ENCODE measurements at places on chromosomes 7 and 10.

- no peak for DNase-seq
These were observed 1.1 kb upstream of the NPS start for GRCh38 chr10:127548022-127548421.

- no peak for DNase-seq
These were observed 91.5 kb downstream of the GLI3 start for GRCh38 chr7:42145539-42145938.

DNA sequence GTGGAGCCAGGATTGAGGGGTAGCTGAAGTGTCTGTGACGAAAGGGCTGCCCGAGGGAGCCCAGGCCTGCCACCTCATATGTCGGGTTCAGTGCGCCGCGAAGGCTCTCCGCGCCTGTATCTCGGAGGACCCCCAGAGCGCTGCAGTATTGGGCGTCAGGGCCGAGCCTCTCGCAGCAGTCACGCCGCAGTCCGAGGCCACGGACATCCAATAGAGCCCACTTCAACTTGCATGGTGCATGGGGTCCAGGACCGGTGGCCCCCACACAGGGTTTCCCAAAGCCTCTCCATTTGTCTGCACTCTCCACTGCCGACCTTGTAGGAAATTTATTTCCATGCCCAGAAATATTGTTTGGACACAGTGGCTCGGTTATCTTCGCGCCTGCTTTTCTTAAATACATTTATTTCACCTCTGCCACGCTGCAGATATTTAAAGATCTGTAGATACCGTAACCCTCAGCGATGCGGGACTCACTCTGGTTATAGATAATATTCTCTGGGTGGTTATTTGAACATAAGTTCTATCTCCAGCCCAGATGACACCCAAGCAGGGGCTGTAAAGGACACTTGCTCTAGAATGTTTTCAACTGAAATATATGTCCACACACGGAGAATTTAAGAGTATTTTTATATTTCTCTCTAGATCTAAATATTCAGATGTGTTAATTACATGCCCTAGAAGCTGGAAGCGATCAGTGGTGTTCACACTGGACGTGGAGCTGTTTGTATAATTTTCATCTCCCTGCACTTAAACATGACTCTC, 5.1 kb upstream of the ZNF503 start:
- DNase-seq = no peak

GRCh38 chr10:84540022-84540616, 211.7 kb downstream of the CCSER2 start:
- no peak for DNase-seq

- DNase-seq = peak; percentile 56
These were observed 742 bp downstream of the LMBR1 start for GRCh38 chr7:156892081-156892800.

- DNase-seq = no peak
These were observed 65.6 kb downstream of the HIPK2 start for GRCh38 chr7:139711991-139712743.

- DNase-seq = no peak
These were observed 207.3 kb upstream of the POT1 start for GRCh38 chr7:125136755-125137532.

DNA sequence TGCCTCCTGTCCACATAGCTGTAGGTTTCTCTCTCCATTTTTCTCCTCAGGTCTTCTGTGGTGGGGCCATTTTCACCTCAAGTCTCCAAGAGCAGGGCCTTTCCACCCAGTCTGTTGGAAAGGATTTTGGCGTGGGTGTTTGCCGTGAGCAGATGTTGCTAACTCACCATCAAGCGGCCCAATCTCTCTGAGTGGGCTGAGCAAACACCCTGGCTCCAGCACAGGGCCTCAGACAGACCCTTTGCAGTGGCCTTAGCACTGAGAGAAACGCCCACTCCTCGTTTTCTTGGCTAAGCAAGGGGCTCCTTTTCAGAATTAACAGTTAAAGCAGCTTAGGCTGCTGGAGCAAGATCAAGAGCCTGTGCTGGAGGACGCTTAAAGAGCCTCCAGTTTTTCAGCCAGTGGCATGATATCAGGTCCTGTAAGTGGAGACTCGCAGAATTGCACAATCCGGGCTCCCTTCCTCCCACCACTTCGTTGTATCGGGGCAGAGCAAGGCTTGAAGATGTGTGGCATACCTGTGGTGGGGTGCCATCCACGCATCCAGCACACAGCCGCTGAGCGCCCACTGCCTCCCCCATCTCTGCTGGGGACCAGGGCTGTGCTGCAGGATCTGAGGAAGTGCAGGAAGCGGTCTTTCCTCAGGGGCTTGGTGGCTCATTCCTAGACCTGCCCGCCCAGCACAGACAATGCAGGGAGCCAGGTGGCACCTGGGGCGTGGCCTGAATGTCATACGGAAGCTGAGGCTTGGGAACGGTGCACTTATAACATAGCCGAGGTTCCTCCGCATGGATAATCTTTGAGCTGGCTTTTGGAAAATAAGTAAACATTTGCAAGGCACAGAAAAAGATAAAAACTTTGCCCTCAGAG, 142.7 kb downstream of the ADARB2 start:
- no peak for DNase-seq

- no peak for DNase-seq
These were observed 168.6 kb downstream of the GFRA1 start for GRCh38 chr10:116104210-116104932.

DNA sequence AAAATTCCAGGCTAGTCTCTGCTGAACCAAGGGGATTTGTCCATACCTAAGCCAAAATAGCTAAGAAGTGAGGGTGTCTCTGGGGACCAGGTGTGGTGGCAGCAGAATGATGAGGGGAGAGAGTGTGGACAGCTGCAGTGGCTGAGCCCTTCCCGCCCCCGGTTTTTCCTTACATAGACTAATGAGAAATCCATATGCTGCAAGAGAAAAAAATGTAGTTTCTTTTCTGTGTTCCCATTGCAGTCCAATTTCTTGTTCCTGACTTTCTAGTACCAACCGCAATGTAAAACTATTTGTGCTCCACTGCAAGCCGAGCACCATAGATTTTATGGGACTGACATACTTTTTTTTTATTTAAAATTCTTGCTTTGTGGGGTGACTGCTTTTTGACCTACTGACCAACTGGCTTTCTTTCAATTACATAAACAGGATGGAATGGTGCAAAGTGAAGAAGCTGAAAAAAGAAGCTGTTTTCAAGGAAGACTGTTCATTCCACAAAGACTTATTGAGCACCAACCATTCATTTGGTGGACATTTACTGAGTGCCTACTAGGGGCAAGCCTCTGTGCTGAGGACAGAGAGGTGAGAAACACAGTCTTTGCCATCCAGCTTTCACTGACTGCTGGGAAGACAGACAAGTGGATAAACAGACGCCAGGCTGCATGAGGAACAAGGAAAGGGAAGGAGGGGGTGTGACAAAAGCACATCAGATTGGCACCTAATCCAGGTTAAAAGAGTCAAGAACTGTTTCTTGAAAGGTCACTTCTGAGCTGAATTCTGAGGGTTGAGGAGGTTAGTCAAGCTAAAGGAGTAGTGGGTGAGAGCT, 9.8 kb downstream of the CEP41 start:
- no peak for DNase-seq

DNA sequence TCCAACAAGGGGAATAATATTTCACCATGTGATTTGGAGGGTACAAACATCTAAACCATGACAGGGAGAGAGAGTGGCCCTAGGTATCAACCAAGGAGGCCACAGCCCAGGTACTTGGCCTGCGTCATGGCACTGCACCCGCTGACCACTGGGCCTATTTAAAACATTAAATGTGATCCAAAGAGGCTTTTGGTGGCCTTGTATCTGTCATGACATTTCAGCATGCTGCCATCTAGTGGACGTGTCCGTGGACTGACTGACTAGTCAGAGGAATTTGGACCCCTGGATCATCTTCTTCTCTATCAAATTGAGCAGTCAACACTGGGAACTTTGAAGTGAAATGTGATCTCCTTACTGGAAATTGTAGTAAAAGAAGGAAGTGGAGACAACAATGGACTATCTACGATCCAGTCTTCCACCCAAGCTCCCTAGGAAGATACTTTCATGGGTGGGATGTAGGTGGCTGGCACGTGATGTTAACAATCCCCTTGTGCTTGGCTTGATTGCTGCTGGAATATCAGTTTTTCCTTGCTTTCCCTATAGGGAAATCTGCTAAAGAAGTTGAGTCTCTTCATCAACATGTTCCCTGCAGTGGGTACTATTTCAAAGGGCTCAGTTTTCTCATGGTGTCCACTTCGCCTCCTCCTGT, 24.6 kb upstream of the ITGA8 start:
- DNase-seq = peak; percentile 4

GRCh38 chr7:100951172-100951571, 1.8 kb downstream of the MUC3A start:
- no peak for DNase-seq

DNA sequence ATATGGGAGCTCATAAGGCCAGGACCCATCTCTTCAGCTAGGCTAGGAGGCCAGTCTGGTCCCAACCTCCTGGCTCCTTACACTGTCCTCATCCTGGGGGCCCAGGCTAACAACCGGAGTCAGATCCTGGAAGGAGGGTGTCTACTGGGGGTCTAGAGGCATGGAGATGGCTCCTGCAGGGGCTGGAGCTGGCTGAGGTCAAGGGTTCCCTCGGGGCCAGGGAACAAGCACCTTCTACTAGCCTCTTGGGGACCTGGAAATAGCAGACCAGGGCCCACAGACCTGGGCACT, 37.2 kb downstream of the CLRN3 start:
- DNase-seq = no peak

DNA sequence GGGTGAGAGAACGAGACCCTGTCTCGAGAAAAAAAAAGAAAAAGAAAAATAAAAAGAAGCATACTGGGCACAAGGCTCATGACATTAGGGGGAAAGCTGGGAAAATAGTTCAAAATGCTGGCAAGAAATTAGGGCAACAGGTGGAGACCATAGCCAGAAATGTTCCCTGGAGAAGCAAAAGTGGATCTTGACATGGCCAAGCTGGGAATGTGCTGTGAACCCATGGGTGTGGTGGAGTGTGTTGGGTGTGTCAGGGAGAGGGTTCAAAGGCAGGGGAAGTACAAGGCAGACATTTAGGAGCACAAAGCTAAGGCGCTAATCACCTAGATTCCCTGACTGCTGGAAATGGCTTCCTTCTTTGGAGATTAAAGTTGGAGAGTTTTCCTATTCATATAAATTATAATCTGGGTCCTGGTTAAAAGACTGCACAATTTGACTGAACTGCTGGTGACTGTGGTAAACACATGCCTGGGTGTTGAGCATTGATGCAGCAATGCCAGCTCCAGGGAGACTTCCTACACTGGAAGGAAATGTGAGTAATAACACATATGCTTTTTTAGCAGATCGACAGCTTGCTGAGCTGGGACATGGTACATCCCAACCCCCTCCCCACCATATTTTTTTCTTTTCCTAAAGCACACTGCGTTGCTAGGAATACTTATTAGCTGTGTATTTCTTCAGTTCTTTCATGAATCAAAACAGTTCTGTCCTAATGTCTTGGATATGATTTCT, 70.1 kb upstream of the ARHGAP21 start:
- no peak for DNase-seq

DNA sequence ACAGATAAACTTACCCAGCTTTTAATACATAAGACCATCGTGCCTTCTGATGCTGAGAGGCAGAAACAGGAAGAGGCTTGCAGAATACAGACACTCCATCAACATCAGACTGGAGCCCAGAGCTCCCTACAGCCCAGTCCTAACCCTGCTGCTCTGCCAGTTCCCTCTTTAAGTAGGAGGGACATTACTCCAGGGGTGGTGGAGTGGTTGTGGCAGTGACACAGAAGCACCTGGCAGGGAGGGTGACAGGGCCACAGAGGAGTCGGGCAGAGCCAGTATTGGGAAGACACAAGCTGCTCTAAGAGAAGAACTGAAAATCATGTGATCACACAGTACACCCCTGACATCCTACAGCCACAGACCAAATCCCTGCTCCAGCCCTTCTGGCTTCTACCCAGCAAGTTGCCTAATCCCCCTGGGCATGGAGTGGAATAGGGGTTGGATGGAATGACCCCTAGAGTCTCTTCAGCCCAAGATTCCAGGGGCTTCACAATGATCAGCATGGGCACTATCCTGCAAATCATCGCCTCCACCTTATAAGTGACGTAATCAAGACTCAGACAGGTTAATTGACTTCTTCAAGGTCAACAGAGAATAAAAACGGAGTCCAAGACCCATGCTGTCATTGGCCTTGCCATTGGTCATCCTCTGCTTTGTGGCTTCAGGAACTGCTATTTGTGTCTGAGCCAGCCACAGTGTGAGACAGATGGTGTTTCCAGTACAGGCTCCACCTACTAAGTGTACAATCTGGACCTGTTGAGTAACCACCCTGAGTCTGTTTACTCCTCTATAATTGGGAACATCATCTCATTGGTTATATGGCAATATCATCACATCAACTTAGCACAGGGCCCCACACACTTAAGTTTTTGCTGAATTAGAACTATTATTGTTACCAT, 61.1 kb upstream of the ZMIZ1 start:
- DNase-seq = no peak

GRCh38 chr7:29612596-29612995, 49.0 kb downstream of the PRR15 start:
- no peak for DNase-seq

DNA sequence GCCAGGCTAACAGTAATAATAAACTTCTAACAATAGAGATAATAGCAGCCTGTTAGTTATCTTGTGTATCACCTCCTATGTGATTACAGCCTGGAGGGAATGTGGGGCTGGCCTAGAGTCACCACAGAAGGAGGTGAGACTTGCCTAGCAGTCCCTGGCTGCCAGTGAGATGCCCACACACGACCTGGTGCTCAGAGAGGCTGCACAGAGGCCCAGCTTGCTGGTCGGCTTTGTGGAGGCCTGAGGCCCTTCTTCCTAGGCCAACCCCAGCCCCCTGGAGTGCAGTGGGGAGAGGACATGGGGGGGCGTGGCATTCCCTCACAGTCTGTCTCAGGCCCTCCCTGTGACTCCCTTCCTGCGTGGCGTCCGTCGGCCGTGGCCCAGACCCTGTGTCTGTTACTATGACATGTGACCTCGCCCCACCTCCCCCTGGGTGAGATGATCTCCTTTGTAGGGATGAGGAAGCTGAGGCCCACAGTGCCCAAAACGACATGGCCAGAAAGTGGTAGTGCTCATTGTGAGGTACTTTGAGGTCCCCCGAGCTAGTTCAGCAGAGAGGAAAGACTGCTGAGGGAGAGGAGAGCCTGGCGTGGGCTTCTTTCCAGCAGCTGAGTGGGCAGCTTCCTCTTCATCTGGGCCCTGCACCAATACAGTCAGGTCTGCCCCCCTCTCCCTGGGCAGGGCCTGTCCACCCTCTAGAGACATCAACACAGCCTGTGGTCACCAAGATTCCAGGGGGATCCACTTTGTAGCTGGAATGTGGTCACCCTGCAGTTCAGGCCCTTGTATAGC, 29.7 kb downstream of the UNC5B start:
- no peak for DNase-seq

GRCh38 chr7:41915871-41916270, 213.0 kb upstream of the INHBA start:
- DNase-seq = no peak

- DNase-seq = no peak
These were observed 524.8 kb downstream of the GRM8 start for GRCh38 chr7:126727930-126728391.

GRCh38 chr10:102673236-102673818, 29.0 kb downstream of the TRIM8 start:
- DNase-seq = no peak

GRCh38 chr10:124025152-124025551, 68.2 kb downstream of the CHST15 start:
- DNase-seq = no peak
